AG09309 (cell line): ENCODE measurements at places on chromosomes 2 and 18.

GRCh38 chr2:240620149-240620731 lies 5.0 kb upstream of the GPR35 start:
- no peak for DNase-seq

- no peak for DNase-seq
These were observed 202.6 kb downstream of the KCNJ3 start for GRCh38 chr2:154901063-154901462.

- DNase-seq, result no peak
These were observed 202.4 kb upstream of the ZSWIM2 start for GRCh38 chr2:187051350-187051749.

DNA sequence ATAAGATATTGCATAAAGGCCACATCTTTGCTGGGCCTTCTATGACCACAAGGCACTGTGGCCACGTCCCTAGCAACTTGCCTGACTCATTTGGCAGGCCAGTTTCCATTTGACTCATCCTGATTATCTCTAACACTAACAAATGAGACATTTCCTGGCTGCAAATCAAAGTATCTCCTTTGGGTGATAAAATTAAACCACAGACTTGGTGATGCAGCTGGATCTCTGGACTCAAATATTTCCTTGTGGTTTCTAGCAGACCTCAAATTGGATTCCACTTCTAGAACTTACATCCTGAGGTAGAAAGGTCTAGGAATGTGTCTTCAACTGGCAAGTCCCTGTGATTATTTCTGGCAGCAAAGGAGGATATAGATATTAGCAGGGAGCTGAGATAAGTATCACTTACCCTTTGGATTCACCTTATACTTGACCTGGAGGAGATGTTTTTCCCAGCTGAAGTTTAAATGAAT lies 167.9 kb upstream of the NXPH2 start:
- peak; percentile 50 for DNase-seq

GRCh38 chr2:102358496-102358895 lies 2.9 kb downstream of the IL18R1 start:
- no peak for DNase-seq

DNA sequence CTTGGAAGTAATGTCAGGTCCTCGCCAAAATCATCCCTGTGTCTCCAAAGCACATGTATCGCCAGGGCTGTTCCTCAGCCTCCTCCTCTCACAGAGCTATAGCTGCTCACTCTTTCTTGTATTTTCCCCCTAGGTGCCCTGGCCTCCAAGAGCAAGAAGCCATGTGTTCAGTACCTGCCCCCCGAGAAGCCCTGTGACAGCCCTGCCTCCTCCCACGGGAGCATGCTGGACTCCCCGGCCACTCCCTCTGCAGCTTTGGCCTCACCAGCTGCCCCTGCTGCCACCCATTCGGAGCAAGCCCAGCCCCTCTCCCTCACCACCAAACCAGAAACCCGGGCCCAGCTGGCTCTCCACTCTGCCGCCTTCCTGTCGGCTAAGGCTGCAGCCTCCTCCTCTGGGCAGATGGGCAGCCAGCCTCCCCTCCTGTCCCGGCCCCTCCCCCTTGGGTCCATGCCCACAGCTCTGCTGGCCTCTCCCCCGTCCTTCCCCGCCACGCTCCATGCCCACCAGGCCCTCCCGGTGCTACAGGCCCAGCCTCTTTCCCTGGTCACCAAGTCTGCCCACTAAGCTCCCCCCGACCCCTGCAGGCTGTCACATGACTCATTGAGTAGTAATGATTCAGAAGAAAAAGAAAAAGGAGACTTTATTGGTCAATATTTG lies 18.8 kb downstream of the TGOLN2 start:
- no peak for DNase-seq

DNA sequence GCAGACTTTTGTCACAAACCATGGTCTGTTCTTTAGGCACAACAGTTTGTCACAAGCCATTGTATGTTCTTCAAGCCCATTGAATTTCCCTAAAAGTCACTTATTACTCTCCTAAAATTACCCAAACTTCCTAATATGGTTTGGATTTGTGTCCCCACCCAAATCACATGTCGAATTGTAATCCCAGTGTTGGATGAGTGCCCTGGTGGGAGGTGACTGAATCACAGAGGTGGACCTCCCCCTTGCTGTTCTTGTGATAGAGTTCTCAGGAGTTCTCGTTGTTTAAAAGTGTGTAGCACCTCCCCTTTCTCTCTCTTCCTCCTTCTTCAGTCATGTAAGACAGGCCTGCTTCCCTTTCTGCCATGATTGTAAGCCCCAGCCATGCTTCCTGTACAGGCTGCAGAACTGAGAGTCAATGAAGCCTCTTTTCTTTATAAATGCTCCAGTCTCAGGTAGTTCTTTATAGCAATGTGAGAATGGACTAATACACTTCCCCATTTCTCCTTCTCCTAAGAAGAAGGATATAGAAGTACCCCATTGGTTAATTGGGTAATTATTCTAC lies 11.2 kb upstream of the GYPC start:
- no peak for DNase-seq

DNA sequence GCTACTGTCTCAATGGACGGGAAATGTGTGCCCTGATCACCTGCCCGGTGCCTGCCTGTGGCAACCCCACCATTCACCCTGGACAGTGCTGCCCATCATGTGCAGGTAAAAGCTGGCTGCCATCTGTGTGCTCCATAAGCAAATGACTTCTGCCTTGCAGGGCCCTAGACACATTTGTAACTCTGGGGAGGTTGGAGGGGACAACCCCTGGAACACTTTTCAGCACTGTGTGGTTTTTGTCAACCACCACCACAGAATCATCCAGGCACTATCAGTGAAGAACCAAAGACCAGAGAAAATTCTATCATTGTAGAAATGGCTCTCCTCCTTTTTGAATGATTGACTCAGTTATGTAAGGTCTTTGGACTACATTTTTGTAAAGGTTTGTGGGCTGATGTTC lies 84.3 kb downstream of the FEZ2 start:
- no peak for DNase-seq

DNA sequence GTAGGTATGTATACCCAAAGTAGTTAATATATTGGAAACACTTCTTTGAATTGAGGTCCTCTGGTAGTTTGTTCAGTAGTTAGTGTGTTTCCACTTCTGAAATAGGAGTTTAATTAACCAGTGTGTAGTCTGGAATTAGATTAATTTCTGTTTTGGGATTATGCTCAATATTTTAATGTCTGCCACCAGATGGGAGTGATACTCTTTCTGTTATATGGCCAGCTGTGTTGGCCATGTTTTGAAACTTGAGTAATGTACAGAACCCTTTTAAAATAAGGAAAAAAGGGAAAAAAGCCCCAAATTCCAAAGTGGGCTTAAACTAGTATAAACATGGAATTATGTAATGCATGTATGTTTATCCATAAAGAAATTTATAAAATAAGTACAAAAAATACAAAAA lies 147.7 kb downstream of the CTNNA2 start:
- no peak for DNase-seq

GRCh38 chr2:178404368-178404767 lies 46.6 kb downstream of the PRKRA start:
- peak; percentile 59 for DNase-seq

DNA sequence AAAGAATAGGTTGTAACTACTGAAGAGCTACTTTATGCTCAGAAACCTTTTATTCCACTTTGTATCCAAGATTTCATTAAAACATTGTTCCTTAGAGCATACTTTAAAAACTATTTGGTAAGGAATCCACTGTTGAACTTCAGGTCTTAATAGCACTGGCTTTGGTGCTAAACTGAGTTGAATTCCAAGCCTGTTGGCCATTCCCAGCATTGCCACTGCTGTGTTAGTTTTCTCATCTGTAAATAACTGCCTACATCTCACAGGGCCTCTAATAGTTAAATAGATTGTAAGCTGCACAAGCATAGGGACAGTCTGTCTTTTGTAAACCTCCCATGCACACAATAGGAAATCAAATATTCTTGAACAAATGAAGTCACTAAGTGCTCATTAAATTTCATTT lies 86.6 kb downstream of the ORC4 start:
- DNase-seq, result no peak

DNA sequence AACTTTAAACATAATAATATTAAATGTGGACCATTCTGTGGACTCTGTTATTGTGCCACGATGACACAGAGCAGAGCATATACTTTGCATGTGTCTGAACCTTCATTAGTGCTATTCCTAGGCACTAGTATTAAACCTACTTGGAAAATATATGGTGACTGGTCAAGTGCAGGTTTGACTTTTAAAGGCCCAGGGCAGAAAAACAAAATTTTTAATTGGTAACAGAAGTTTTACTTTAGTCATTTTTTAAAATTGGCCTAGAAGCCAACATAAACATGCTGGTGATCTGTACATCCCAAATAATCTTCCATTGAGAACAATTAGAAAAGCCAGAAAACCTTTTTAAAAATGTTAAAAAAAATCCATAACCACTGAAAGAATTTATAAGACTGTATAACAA lies 16.6 kb downstream of the LDAH start:
- DNase-seq, result no peak

- no peak for DNase-seq
These were observed 253.3 kb upstream of the TCF4 start for GRCh38 chr18:55841314-55841713.

- DNase-seq, result no peak
These were observed 66.1 kb upstream of the EPC2 start for GRCh38 chr2:148578493-148578884.

DNA sequence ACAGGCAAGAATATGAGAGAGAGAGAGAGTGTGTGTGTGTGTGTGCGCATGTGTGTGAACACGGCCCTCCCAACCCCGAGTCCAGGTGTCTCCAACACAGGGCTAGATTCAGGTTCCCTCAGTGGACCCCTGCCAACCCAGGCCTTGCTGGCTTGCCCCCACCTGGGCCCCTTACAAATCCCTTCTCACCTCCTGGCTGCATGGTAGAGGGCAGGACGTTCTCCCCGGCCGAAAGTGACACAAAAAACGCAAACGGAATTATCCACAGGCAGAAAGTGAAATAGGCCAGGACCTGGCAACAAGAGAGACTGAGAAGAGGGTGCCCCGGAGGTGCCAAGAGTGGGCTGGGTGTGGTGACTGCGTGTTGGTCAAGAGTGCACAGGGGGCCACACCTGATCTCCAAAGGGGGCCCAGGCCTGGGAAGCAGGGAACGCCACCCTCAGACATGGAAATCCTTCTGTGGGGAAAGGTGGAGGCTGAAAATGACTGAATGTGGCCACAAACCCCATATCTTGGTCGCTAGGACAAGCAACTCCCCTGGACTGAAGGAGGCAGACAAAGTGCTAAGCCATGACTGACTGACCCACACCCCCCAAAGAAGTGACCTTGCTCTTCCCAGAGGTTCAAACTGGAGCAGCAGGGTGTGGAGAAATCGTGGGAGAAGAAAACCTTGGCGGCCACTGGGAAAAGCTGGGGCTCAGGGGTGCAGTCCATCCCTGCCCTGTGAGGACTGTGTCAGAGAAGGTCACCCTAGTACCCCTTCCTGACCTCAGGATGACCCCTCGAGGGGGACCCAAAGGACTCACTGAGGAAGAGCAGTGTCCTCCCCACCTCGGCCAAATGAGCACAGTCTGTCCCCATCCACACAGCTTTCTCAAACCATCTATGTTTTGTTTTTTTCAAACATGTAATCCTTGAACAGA lies 5.7 kb downstream of the TEX261 start:
- DNase-seq, result no peak

DNA sequence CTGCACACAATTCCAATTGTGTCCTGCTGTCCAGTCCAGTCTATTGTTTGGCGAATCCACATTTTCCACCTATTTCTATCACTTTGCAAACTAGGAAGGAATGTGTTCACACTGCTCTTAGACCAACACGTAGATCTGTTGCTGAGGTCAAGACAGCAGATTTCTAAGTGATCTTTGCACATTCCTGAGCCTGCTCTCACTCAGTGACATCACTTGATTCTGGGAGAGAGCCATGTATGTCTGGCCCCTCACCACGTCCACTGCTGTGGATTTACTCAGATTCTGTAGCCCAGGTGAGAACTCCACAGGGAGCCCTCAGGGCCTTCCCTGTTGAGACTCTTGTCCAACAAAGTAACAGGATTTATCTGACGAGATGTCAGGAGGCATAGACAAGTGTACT lies 317.2 kb downstream of the TSN start:
- no peak for DNase-seq

DNA sequence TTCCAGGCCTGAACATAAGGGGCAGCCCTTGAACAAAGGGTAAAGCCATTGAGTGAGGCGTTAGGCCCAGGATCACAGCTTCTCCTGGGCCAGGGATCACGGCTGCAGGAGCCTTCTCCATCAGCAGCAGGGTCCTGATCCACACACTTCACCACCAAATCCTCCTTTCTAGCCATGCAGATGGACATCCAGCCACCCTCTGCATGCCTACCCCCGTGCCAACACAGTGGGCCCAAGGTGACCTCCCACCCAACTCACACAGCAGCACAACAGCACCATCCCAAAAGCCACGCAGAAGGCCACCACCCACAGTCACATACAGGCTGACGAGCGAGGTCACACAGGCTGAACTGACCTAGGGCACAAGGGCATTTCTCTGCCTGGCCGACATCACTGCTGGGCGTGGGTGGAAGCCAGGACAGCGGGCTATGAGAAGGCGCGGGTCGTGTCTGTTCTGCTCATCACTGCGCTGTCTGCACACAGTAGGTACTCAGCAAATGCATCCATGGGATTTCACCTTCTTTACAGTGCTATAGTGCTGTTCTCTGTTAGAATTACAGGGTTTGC lies 31.2 kb downstream of the TFCP2L1 start:
- DNase-seq, result no peak

GRCh38 chr2:227436436-227437174 lies 35.4 kb upstream of the AGFG1 start:
- no peak for DNase-seq

- DNase-seq, result no peak
These were observed 63.8 kb downstream of the ARL6IP6 start for GRCh38 chr2:152782171-152782570.

GRCh38 chr18:23675896-23676295 lies 13.2 kb upstream of the ANKRD29 start:
- DNase-seq, result no peak
